ENCODE measurements at places on chromosomes 5 and 9. TPM values are rescaled to one million over a fixed set of nuclear protein-coding genes. Genes with fewer than 3 reads are reported as not detected.

- DNase-seq: no peak
Observed at GRCh38 chr5:28737682-28738081, 1699.3 kb upstream of the CDH9 start.

DNA sequence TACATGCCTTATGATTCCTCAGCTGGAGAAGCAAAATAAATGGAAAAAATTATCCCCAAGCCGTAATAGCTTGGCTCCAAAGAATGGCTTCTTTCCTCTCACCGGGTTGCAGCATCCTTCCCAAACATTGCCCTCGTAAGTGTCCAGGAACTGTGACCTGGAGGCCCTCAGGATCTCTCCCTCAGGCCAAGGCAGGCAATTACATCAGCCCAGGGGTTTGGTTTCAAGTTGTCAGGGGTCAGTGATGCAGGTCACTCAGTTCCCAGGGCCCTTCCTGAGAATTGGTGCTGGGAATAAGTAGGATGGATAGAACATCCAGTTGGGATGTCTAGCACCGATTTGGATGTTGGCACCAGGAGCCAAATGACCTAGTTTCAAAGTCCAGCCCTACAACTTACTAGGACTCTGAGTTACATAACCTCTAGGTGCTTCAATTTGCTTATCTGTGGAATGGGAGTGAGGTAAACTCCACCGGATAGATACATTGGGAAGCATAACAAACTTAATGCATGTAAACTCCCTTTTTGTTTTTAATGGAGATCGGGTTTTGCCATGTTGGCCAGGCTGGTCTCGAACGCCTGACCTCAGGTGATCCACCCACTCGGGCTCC, 133.5 kb upstream of the DAP start:
- no peak for DNase-seq

GLRA1 gene
- total RNA-seq: not detected

DNA sequence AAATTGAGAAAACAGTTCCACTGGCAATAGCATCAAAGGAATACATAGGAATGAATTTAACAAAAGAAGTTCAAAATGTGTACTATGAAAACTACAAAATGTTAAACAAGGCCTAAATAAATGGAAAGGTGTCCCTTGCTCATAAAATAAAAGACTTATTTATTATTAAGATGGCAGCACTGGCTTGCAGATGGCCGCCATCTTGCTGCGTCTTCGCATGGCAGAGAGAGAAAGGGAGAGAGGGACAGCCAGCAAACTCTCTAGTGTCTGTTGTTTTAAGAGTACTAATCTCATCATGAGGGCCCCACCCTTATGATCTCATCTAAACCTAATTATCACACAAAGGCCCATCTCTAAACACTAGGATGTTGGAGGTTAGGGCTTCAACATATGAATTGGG, 47.1 kb downstream of the ABLIM3 start:
- DNase-seq: no peak

GRCh38 chr5:75566710-75567309, 44.4 kb upstream of the ANKDD1B start:
- DNase-seq: peak; percentile 96
